ENCODE measurements at places on chromosomes 1 and 21.

DNA sequence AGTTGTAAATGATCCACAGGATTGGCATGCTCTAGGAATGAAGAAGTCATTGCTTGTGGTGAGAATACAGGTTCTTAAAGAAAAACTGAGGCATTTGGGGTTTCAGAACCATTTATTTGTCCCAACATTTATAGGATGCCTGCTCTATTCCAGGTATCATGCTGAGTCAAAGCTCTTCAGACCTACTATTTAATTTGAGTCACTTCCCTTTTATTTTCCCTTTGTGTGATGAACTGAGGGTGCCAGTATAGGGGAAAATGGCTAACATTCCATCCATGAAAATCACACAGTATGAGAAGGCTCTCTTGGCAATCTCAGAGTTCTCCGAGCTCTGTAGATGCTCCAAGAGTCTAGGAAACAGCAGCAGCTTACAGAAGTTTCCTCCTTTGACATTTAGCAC, 110.4 kb downstream of the RNF220 start:
- DNase-seq: no peak

- no peak for DNase-seq
Observed at GRCh38 chr1:17212487-17213121, 7.7 kb downstream of the PADI1 start.

GRCh38 chr1:54125386-54126070, 27.3 kb downstream of the CDCP2 start:
- no peak for DNase-seq

GRCh38 chr1:94795434-94795833, 24.7 kb upstream of the SLC44A3 start:
- DNase-seq: no peak

DNA sequence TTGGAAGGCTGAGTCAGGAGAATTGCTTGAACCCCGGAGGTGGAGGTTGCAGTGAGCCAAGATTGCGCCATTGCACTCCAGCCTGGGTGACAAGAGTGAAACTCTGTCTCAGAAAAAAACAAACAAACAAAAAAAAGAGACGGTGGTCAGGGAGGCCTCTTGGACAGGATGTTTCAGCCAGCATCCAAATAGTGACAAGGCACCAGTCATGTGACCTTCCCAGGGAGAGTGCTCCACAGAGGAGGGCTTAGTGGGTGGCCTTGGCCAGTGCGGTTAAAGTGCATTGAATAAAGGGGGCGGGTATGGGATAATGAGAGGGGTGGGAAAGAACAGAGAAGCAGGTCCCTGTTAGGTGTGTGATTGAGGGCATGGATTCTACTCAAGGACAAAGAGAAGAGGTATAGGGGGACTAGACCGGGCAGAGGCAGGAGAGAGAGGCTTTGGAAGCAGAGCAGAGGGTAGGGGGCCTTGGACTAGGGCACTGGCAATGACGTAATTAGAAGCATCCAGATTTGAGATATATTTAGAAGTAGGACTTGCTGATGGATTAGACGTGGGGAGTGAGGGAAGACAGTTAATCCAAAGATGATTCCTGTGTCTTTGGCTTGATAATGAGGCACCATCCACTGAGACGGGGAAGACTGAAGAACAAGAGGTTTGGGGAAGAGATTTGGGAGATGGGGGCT, 12.0 kb upstream of the RYR2 start:
- DNase-seq: no peak

DNA sequence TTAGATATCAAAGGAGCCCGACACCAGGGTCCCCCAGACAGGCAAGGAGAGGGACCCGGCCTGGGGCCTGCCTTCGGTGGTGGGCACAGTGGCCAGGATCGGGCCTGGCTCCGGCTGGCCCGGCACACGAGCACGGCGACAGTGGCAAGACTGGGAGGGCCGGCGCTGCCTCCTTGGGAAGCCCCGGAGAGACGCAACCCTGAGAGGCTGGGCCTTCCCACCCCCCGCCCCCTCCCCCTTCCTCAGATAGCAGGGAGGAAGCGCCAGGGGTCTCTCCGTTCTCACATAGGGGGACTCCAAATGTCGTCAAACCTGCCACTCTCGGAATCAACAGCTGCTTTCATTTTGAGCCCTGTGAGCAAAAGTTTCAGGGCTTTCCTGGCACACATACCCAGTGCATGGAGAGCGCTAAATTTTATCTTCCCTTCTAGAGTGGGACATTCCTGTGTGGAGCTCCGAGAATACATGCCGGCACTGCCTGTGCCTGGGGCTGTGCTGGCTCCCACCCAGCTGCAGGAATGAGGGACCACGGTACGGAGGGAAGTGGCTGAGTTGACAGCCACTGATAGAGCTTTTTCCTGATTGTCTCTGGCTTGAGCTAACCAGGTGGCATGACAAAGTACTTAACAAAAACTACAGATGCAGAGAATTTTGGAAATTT, 62.4 kb downstream of the CD247 start:
- no peak for DNase-seq

DNA sequence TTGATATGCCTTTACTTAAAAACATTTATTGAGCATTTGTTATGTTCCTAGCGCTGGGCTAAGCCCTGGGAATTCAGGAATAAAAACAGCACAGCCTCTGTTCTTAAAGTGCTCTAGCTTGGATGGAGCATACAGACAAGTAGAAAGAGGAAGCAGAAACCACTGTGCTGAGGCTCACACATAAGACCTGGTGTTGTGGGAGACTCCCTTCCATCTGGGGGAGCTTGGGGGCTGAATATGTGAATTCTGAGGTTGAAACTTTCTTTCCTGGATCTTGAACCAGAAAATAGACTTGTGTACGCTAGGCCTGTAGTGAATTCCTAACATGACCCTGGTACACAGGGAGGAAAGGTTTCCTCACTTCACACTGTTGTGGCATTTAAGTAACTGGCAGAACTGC, 209.9 kb downstream of the ZNF326 start:
- no peak for DNase-seq

- no peak for DNase-seq
Observed at GRCh38 chr1:208122612-208123358, 121.4 kb downstream of the PLXNA2 start.

- DNase-seq: no peak
Observed at GRCh38 chr1:204685236-204686006, at the start of gene LRRN2. Gene LRRN2 (minus strand): TSS chr1:204685738. CDS start chr1:204619992, 65,746 bp downstream.

- DNase-seq: peak; percentile 84
Observed at GRCh38 chr1:235883261-235883927, 16.7 kb upstream of the LYST start.

DNA sequence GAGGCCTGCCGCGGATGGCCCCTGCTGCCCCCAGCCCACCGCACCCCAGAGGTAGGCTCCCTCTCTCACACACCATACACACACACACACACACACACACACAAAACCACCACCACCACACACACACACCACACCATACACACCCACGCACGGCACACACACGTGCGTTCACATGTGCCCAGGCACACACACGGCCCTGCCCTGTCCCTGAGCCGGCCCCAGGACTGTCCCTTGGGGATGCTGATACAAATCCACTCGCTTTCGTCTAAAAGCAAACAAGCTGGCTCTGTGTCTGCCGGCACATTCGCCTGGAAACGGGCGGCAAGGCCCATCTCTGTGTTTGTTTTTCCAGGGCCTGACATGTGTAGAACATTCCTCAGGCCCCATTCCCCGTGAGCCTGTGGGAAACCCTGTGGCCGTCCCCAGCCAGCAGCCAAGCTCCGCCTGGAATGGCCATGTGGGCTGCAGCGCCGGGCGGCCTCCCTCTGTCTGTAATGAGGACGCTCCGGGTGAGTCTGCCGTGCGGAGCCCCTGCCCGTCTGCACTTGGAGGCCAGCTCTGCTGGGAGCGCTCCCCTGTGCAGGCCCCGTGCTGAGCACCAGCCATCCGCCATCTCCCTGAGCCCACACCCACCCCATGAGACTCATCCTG, 67.4 kb downstream of the DMRTB1 start:
- no peak for DNase-seq

- no peak for DNase-seq
Observed at GRCh38 chr1:27527223-27527889, 37.4 kb upstream of the WASF2 start.

- DNase-seq: no peak
Observed at GRCh38 chr1:207070811-207071210, 17.7 kb downstream of the PFKFB2 start.

- DNase-seq: peak; percentile 98
Observed at GRCh38 chr1:214476986-214477870, 74.2 kb downstream of the PTPN14 start.

- no peak for DNase-seq
Observed at GRCh38 chr1:38052750-38053415, 6.3 kb upstream of the POU3F1 start.

DNA sequence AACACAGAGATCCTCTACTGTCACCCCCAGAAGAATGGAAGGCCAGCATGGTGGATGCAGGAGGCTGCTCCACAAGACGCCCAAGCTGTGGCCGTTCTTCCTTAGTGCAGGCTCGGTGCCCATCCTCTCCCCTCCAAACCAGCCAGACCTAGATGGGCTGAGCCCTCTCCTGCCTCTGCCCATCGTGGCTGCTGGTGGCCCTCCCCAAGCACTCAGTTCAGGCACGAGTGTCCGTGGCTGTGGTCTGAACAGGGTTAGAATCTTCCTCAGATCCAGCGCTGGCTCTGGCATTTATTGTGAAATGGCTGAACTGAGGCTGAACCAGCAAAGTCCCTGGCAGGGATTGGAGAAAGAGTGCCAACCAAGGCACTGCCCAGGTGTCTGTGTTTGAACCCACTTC, 59.5 kb downstream of the TRIM11 start:
- DNase-seq: no peak

GRCh38 chr1:119947468-119947867, 51.2 kb upstream of the ADAM30 start:
- no peak for DNase-seq

DNA sequence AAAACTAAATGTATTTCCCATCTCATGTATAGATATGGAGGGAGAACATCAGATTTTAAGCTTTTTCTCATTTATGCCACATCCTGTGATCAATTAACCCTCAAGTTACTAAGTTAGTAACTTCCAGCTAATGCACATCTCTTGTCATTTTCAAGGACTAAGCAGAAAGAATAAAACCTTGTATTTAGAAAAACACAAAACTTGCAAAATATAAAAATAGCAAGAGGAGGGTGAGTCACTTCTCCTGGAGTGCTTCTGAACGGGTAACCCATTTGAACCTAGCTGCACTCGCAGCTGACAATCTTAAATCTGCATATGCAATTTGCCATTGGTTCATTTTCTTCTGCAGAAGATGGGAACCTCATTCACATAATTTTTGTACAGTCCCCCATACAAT, 500.5 kb downstream of the SETD4 start:
- no peak for DNase-seq

GRCh38 chr1:26168410-26169197, at the start of gene C1orf232:
Gene C1orf232 (minus strand): TSS chr1:26168963. CDS start chr1:26168499, 464 bp downstream.
- no peak for DNase-seq

GRCh38 chr1:165849353-165850133, 22.1 kb downstream of the UCK2 start:
- DNase-seq: no peak

DNA sequence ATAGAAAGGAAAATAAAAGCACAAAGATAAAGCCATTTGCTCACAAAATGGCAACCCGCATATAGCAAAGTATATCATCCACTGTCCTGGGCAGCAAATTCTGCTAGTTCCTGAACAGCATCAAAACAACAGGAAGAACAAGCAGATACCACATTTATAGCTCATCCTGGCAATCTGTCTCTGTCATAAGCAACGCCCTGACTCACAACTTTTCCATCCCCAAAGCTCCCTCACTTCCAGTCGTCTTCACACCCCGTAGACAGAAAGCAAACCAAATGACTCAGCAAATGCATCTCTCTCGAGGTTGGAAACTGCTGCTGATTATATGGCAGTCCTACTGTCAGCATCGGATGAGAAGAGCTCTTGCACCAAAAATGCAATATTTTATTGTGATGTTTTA, 65.8 kb downstream of the AK5 start:
- DNase-seq: peak; percentile 45

- DNase-seq: peak; percentile 86
Observed at GRCh38 chr1:169312084-169312954, 55.3 kb downstream of the NME7 start.

GRCh38 chr1:213666113-213666512, 321.7 kb upstream of the PROX1 start:
- no peak for DNase-seq

DNA sequence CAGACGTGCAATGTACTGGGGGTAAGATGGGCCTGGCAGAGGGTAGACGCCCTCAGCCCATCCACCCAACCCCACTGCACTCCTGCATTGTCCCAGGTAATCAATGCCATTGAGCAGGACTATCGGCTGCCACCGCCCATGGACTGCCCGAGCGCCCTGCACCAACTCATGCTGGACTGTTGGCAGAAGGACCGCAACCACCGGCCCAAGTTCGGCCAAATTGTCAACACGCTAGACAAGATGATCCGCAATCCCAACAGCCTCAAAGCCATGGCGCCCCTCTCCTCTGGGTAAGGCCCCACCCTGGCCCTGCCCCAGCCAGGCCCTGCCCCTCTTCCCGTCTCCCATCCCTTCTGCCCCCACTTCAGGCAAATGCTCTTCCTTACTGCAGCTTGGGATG, 62.4 kb downstream of the LACTBL1 start:
- DNase-seq: no peak

DNA sequence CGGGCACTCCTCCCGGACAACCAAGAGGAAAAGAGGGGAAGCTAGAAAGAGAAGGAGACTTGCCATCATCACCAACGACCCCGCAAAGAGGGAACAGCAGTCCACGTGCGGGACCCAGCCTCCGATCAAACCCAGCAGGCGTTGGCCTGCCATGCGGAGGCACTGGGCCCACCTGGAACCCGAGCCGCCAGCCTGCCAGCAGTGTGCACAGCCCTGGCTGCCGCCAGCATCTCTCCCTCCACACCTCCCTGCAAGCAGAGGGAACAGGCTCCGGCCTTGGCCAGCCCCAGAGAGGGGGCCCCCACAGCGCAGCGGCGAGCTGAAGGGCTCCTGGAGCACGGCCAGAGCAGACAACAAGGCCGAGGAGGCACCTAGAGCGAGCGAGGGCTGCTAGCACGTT, 1244.7 kb upstream of the B3GALT2 start:
- no peak for DNase-seq

DNA sequence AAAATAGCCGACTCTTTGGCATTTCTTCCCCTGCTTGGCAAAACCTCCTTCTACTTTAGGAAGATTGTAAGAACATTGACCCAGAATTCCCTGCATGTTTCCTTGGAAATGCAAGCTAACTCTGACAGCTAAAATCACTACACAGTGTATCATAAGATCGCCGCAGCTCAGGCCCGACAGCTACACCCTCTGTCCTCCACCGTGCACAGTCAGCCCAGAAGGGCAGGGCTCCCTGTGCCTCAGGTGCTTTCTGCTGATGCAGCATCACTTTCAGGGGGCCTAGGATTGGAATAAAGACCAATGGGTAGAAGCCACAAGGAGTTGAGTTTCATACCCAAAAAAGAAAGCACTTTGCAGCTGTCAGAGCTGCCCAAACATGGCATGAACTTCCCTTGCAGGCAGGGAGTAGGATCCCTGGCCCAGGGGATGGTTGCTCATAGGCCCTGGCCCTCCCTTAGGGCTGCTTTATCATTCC, 145.3 kb downstream of the SEC16B start:
- DNase-seq: no peak

Data from epithelial cell of proximal tubule (primary cell).